PC-9 (cell line): ENCODE measurements at places on chromosomes 6 and 20. TPM values are rescaled to one million over a fixed set of nuclear protein-coding genes. Genes with fewer than 3 reads are reported as not detected.

DNA sequence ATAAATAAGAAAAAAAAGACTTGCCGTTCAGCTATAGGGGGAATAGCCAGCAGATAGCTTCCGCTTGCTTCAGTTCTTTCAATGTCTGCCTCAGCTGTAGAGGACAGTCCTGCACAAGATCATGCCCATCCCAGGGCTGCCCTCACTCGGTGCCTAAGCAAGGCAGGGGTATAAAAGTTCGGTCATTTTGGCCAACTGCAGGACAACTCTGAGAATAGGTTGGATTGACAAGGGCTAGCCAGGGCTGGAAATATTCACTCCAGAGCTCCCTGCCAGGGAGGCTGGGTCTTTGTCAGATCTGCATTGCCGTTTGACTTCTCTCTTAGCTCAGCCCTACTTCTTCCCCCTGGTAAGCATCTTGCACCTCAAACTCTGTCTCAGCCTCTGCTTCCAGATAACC, 8.4 kb downstream of the PROCR start:
- no peaks in the 10 kb centered on the region for H3K36me3 ChIP-seq
- no peaks in the 10 kb centered on the region for H3K4me1 ChIP-seq
- H3K27me3 ChIP-seq: no peaks in the 10 kb centered on the region
- H3K4me3 ChIP-seq: no peak overlapping the region
- no peak for DNase-seq
- H3K27ac ChIP-seq: no peak overlapping the region

- no peak overlapping the region for H3K4me3 ChIP-seq
- H3K27me3 ChIP-seq: peaks cover 38% of the 10 kb centered on the region
- H3K27ac ChIP-seq: no peak overlapping the region
- DNase-seq: peak; percentile 41
These were observed 32.3 kb downstream of the YTHDF1 start for GRCh38 chr20:63183422-63184146.

GRCh38 chr6:123908797-123909196, 105.1 kb downstream of the NKAIN2 start:
- H3K27ac ChIP-seq: no peak overlapping the region
- H3K4me3 ChIP-seq: no peak overlapping the region
- H3K4me1 ChIP-seq: no peaks in the 10 kb centered on the region
- no peaks in the 10 kb centered on the region for H3K27me3 ChIP-seq

DNA sequence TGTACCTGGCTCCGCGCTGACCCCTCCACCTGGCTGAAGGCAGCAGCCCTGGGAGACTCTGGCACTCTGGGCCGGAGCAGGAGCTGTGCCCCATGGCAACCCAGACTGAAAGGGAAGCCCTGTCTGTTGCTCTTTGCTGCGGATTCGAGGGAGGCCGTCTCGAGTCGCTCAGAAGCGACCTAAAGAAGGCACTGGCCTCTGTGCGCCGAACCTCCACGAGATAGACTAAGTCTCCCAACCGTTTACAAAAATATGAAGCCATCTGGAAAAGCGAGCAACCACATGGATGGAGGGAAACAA, 10.5 kb upstream of the TBX18 start:
- no peak overlapping the region for H3K4me3 ChIP-seq
- no peaks in the 10 kb centered on the region for H3K36me3 ChIP-seq
- H3K4me1 ChIP-seq: no peaks in the 10 kb centered on the region
- no peaks in the 10 kb centered on the region for H3K27me3 ChIP-seq

GRCh38 chr6:38015341-38015740, 195.8 kb downstream of the ZFAND3 start:
- no peak overlapping the region for H3K4me3 ChIP-seq
- no peak overlapping the region for H3K27ac ChIP-seq
- no peaks in the 10 kb centered on the region for H3K27me3 ChIP-seq
- DNase-seq: no peak
- no peaks in the 10 kb centered on the region for H3K36me3 ChIP-seq

GRCh38 chr6:158780246-158780884, 38.8 kb downstream of the EZR start:
- H3K36me3 ChIP-seq: peaks cover 94% of the 10 kb centered on the region
- no peaks in the 10 kb centered on the region for H3K27me3 ChIP-seq
- peak overlapping the region; percentile 81 for H3K27ac ChIP-seq
- no peak for DNase-seq

DNA sequence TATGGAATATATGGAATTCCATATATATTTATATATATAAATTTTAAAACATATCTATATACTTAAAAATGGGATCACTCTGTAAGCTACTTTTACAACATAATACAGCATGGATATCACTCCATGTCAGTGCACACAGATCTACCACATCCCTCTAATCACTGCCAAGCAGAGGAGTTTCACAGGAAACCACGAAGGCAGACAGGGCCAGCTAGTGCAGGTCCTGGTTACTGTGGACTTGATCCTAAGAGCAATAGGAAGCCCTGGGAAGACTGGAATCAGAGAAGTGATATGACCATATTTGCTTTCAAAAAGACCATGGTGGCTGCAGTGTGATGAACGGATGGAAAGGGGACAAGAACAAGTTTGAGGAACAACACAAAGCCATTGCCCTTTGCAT, 40.0 kb upstream of the NRN1 start:
- no peak overlapping the region for H3K4me3 ChIP-seq
- no peak for DNase-seq
- no peak overlapping the region for H3K27ac ChIP-seq

- 0 out of 2 replicates have a peak, but pooled peaks cover 3% of the 10 kb centered on the region for H3K36me3 ChIP-seq
- H3K27ac ChIP-seq: no peak overlapping the region
- no peak overlapping the region for H3K4me3 ChIP-seq
- no peaks in the 10 kb centered on the region for H3K4me1 ChIP-seq
- DNase-seq: no peak
- no peaks in the 10 kb centered on the region for H3K27me3 ChIP-seq
These were observed 208.1 kb downstream of the UTRN start for GRCh38 chr6:144493035-144493910.

DNA sequence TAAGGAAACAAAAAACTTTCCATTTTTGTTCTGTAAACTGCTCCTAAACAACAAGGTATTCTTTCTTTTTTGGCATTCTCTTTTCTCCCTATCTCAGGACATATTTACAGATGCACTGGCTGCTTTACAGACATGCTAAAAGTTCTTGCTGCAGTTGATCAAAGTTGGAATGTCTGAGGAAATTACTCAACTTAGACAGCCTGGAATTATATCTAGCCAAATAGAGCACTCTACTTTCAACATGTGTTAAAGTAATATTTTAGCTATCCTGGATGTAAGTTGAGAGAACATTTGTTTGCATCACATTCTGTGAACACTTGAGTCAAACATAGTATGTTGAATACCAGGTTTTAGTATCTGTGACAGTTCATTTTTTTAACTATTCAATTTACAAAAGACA, 24.8 kb downstream of the TASP1 start:
- H3K27ac ChIP-seq: no peak overlapping the region
- DNase-seq: no peak
- H3K36me3 ChIP-seq: peaks cover 11% of the 10 kb centered on the region; the same call in 1 of the 2 replicates
- H3K27me3 ChIP-seq: no peaks in the 10 kb centered on the region
- H3K4me3 ChIP-seq: no peak overlapping the region

- no peak for DNase-seq
- H3K4me1 ChIP-seq: peaks cover 8% of the 10 kb centered on the region
- H3K4me3 ChIP-seq: no peak overlapping the region
- no peaks in the 10 kb centered on the region for H3K36me3 ChIP-seq
These were observed 25.1 kb upstream of the GSTA4 start for GRCh38 chr6:53020005-53020744.

DNA sequence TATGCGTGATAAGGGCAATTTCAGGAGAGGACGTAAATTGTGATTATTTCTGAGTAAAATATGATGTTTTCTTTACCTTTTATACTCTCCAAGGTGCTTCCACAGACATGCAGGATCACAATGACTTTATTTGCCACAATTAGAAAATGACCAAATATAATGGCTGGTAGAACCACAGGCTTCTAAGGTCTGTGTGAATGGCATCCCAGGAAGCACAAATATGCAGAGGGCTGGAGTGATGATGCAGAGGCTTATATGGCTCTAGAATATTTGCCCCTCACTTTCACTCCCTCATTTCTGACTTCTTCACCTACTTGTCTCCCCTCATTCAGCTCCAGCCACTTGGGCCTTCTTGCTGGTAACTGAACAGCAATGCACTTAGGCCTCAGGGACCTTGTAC, 502.1 kb upstream of the MAP3K7 start:
- no peaks in the 10 kb centered on the region for H3K36me3 ChIP-seq
- no peak overlapping the region for H3K27ac ChIP-seq

DNA sequence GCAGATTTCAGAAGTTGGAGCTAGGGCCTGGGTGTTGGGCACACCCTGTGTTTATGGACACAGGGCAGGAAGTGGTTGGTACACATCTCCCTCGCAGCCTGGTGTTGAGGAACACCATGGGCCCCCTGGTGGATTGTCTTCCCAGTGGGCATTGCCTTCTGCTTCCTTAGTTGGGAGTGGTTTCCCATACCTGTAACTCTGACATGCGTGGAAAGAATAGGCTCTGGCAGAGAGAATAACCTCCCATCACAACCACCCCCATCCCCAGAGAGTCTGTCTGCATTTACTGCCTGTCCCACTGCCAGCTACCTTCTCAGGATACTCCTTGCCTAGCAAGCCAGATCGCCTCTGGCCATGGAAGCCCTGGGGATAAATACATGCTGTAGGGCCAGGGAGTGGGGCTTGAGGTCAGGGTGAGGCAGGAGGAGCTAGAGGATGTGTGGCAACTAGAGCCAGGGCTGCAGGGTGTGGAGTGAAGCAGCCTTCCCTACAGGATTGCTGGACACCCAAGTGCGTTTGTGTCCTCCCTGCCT, 14.7 kb downstream of the LRRC73 start:
- DNase-seq: peak; percentile 60
- H3K27ac ChIP-seq: peak overlapping the region; percentile 57
- H3K36me3 ChIP-seq: peaks cover 15% of the 10 kb centered on the region; the same call in 1 of the 2 replicates
- peaks cover 31% of the 10 kb centered on the region for H3K4me1 ChIP-seq
- H3K4me3 ChIP-seq: no peak overlapping the region

GRCh38 chr6:142240179-142240578, 61.6 kb upstream of the ADGRG6 start:
- no peaks in the 10 kb centered on the region for H3K4me1 ChIP-seq
- H3K36me3 ChIP-seq: no peaks in the 10 kb centered on the region
- H3K27ac ChIP-seq: no peak overlapping the region
- no peak overlapping the region for H3K4me3 ChIP-seq
- DNase-seq: no peak

The ANGPT4 gene
- not detected in 2 replicates for total RNA-seq

The MTG2 gene
- 58.1 and 62.5 TPM in 2 replicates for total RNA-seq

The CDH4 gene
- not detected in 2 replicates for total RNA-seq
